ENCODE measurements at places on chromosomes 11 and 22.
A peak's percentile ranks its signal among the peaks of the same experiment; 100 is the strongest.

DNA sequence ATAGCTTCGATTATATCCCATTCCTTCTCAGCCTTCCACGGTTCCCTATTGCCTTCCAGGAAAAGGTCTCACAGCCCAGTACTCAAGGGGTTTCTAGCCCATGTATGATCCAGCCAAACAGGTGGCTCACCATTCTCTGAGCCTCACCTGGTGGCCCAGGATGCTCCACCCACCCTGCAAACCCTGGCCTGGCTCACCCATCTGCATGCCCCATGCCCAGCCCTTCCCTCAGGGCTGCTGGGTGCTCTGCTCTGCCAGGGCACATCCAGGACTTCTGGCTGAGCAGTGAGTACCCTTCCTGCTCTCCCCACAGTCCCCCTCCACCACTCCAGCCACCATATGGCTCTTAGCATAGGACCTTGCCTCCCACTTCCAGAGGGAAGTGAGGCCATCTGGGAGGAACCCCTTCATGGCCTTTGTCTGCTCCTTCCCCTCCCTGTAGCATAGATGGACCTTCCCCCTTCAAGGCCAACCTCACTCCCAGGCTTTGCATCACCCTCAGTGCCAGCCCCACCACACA lies 5.8 kb upstream of the RCOR2 start:
- no peak for DNase-seq

DNA sequence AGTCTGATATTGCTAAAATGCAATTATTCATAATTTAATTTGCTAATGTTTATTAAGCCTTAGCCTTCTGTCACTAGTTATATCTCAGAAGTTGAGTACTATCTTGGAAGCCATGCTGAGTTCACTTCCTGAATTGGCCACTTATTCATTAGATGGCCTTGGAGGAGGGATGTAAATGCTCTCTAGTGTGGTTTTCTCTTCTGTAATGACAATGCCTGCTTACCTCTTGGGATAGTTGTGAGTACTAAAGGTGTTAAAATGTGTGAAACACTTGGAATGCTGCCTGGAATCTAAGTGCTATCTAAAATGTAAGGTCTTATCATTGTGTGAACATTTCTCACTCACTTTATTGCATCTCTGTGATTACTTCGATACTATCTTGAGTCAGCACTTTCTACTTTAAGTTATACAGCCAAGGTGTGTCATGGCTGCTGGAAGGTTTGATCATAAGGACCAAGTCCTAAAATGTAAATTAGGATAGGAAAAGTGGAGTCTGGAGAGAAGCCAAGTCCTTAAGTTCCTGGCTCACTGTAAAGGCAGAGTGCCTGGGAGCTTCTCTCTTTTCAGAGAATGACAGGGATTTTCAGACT lies 12.4 kb downstream of the GLYATL2 start:
- DNase-seq: no peak

DNA sequence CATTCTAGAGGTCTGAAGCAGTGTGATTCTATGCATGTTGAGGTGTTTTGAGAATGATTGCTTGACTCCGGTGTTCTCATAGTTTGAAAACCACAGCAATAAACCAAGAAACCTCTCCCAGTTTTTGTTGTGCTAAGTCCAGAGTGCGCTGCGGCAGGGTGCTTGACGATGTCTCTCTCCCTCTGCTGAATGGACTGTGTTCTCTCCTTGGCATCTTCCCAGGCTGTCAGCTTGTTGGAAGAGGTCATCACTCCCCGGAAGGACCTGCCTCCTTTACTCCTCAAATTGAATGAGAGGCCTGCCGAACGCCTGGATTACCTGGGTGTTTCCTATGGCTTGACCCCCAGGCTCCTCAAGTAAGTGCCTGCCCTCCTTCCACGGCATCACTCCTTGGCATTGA lies 31.0 kb downstream of the NAT10 start:
- DNase-seq: no peak

GRCh38 chr11:69463181-69463994 lies 18.1 kb upstream of the LINC01488 start:
- DNase-seq: peak; percentile 48

DNA sequence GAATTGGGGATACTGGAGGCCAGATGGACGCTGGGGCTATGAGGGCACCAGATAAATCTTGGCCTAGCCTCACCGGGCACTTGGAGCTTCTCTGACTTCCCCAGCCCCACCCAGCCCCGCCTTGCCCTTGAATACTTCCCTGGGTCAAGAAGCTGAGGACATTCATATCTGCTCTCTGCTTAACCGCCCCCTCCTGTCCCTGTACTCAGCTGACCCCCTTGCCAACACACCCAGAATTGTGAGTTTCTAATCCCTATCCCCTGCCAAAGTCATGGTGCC lies 22.0 kb downstream of the FADS3 start:
- no peak for DNase-seq

DNA sequence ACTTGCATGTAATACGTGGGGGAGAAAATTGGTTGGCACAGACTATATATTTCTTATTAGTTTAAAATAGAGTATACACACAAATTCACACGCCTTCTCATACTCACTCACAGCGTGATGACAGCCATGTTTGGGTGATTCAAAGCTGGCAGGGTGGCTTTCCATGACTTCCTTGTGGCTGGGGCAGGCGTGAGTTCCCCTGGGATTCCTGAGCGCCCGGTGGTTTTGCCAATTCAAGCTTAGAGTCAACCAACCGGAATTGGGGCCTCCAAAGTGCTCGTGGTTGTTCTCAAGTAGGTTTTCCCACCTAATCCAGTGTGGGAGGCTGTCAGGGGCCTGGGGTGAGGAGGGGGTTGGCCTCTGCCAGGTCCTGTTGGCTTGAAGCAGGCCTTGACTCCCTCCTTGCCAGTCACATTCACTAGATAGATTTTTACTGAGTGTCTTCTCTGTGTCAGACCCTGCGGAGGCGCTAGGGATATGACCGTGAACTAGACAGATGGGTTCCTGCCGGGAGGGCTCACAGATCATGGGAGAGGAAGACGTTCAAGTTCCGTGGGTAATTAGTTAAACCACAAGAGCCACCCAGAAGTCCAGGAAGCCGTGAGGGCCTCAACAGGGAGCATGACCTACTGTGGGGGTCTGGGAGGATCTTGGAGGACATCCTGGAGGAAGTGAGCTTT lies 11.5 kb downstream of the PKNOX2 start:
- DNase-seq: no peak

DNA sequence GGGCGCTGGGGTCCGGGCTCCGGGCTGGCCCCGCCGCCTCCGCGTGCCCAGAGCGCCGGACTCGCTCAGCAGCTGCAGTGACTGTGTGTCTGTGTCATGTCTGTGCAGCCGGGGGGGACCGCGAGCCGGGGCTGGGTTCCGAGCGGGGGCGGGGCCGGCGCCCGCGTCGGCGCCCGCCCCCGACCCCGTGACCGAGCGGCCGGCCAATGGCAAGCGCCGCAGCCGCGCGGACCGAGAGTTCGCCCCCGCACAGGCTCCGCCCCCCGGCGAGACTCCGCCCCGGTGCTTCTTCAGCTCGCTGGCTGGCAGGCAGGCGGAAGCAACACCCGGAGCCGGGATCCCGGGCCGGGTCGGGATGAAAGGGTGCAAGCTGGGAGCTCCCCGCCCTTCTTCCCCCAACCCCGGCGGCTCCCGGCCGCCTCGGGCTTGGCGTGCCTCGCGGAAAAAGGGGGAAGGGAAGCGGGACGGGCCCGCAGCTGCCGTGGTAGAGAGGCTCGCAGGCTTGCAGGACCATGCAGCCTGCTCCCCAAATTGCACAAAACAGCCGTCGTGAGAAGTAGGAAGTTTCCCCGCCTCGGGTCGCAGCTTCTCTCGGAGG lies 750 bp upstream of the LARGE1 start:
- peak; percentile 99 for DNase-seq

- no peak for DNase-seq
Measured at GRCh38 chr11:94469416-94469815, 24.2 kb downstream of the MRE11 start.

- DNase-seq: no peak
Measured at GRCh38 chr11:85758026-85758425, 52.9 kb downstream of the SYTL2 start.

GRCh38 chr11:102279641-102280170 lies 37.6 kb upstream of the BIRC3 start:
- DNase-seq: no peak

DNA sequence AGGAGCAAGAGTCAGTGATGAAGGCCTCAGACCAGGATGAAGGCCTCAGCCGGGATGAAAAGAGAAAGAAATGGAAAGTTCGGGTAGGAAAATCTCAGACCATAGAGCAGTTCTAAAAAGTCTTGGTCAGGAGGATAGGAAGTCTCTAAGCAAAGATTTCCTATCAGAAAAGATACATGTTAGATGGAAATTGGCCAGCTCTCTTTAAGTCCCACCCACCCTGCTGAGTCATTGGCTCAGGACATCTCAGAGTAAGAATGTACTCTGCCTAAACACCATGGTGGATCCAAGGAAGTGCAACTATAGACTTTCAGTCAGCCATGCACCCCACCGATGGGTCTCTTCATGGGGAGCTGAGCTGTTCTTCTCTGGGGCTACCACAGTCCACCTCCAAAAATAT lies 4.4 kb downstream of the OR8B3 start:
- DNase-seq: no peak

GRCh38 chr22:22167791-22168189 lies 76.8 kb upstream of the VPREB1 start:
- DNase-seq: no peak

DNA sequence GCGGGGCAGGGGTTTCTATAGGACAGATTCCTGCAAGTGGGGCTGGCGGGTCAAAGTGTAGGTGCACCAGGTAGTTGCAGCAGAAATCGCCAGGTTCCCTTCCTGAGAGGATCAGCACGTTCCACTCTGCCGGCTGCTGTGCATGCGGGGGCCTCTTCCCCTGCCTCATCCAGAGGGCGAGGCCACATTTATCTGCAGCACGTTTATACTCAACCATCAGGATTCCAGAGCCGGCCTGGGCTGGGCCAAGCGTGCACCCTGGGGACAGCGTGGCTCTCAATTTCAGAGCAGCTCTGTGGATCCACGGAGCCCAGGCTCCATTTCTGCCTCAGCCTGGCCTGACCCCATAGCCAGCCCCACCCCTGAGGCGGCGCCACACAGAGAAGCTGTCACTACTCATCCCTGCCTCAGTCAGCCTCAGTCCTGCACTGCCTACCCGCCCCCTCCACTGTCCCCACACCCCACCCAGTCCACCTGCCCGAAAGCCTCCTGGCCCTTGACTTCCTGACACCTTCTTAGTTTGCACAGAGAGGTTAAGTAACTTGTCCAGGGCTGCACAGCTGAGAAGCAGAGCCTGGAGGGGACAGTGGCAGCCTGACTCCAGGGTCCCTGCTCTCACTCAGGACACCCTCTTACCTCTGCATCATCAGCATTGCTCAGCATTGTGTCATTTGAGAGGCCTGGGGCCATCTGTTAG lies 45.9 kb upstream of the RTL6 start:
- DNase-seq: no peak

DNA sequence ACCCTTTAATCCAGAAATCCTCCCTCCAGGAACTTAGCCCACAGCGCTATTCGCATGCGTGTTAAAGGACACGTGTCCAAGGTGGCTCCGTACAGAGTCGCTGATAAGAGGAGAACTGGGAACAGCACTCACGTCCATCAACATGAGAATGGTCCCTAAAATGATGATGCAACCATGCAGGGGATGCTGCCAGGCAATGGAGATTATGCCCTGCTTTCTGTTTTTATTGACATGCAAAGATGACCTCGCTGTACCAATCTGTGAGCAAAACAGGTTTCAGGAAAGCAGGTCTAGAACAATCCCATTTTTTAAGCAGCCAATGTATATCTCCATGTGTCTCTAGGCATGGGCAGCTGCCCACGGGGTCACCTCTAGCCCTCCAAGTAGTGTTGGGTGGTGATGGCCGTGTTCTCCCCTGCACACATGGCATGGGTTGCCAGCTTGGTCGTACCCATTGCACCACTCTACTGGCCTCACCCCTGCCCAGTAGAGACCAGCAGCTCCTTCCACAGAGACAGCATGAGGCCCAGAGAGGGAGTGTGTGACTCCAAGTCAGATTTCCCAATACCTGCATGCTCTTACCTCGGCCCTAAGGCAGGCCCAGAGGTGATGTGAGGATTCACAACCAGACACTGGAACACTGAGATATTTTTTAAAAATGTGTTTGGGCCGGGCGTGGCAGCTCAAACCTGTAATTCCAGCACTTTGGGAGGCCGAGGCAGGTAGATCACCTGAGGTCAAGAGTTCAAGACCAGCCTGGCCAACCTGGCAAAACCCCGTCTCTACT lies 68.3 kb upstream of the LINC01488 start:
- DNase-seq: no peak

DNA sequence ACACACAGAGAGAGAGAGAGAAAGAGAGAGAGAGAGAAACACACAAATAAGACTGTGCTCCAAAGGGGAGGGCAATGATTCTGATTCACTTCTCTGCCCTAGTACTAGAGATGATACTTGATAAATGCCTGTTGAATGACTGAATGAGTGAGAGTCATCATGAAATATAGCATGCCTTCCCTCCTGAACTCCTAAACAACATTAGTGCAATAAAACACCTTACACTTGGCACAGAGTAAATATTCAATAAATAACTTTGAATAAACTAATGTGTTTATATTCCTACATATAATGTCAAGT lies 511.2 kb upstream of the RAG2 start:
- no peak for DNase-seq

DNA sequence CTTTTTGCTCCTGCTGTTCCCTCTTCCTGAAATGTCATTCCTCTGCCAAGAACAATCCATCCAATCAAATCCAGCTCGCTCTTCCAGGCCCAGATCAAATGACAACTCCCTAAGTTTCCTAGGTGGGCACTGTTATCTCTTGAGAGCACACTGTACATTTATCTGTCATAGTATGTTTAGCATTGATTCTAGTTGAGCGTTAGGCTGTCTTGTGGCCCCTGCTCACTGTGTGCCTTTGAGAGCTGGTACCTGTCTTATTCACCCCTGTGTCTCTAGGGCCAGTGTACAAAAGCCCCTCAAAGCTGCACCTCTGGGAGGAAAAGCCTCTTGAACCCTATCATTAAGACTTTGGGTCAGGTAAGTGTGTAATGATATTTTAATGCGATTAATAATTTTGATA lies 7.1 kb upstream of the LMO2 start:
- DNase-seq: no peak

DNA sequence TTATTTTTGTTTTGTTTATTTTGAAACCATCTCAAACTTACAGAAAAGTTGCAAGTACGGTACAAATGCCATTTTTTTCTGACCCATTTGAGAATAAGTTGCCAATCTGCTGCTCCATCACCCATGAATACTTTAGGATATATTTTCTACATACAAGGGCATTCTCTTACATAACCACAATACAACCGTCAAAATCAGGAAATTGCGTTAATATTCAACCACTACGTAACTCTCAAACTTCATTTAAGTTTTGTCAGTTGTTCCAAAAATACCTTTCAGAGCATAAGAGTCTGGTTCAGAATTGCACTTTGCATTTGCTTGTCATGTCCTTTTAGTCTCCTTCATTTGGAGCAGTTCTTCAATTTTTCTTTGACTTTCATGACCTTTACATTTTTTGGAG lies 194.3 kb upstream of the BDNF start:
- DNase-seq: no peak

GRCh38 chr11:1237128-1237580 lies 14.3 kb downstream of the MUC5B start:
- no peak for DNase-seq

- no peak for DNase-seq
Measured at GRCh38 chr22:37269936-37270678, 12.2 kb upstream of the CYTH4 start.

GRCh38 chr22:32987081-32987631 lies 71.0 kb downstream of the SYN3 start:
- peak; percentile 71 for DNase-seq

Data from spinal cord (tissue), 10 donors.